ENCODE measurements at places on chromosomes 4 and X.

GRCh38 chr4:100340512-100341485 is 150.5 kb upstream of the DDIT4L start:
- DNase-seq = no peak

DNA sequence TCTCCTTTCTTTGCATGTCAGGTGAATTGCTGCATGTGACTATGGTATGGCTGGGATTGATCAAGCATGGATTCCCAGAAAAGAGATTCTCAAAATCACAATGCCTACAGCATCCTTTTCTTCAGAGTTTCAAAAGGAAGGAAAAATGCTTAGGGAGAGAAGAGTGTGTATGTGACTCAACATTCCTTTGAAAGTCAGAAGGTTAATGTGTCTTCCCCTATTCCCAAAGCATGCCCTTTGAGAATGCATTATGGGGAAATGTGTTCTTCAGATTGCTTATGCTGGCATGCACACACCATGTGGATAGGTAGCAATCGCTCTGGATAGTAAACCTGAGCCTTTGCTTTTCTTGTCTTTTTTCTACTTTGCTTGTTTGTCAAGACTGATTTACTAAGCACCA is 78.5 kb downstream of the ELOVL6 start:
- DNase-seq = no peak

- DNase-seq = no peak
These were observed 68.4 kb upstream of the RELL1 start for GRCh38 chr4:37754410-37755185.

- DNase-seq = peak; percentile 84
These were observed 2.4 kb downstream of the SLC2A9 start for GRCh38 chr4:10018818-10019461.

GRCh38 chr4:25984796-25985195 is 70.8 kb downstream of the SMIM20 start:
- no peak for DNase-seq

DNA sequence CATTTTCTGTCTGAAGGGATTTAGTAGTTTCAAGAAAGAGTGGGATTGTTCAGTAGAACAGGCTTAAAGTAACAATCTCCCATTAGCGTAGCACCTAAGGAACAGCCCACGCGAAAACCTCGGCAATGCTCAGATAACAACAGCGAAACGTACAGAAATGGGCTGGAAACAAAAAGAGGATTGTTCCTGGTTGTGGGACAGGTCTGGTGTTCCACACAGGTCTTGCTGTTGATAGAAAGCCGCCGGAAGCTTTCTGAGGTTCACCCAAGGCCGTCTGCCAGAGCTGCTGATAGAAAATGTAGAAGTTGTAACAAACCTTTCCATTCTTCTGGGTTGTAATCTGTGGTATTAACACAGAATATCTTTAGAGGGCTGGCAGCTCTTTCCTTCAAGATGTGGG is 69.4 kb upstream of the CLCN4 start:
- DNase-seq = no peak

GRCh38 chr4:173490256-173490655 is 39.8 kb downstream of the HAND2 start:
- DNase-seq = no peak

DNA sequence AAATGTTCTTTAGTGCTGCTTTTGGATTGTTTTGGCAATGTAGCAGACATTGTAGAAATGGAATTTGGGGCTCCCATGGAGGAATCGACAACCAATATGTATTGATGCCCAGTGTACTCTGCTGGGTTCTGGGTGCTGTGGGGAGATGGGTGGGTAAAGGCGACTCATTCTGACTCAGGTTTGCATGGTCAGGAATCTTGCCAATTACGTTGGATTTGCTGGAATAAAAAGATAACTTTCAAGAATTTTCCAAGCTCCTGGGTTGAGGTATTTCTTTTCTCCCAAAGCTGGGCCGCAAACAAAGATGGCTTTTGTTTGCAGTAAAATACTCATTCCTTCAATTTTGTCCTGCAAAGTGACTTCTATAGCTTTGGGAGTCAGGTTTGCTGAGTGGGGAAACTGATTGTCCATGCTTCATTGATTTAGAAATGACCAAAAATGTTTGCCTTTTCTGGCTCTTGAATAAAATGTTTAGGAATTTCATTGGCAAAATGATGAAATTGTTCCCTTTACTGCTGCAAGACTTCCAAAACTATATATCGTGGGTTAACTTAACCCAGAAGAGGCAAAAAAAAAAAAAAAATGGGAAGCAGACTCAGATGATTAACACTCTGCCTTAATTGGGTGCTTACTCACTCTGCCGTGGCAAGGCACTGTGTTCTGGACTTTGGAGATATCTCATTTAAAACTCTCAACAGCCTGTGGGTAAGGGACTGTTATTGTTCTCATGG is 57.0 kb downstream of the RTL9 start:
- DNase-seq = no peak

DNA sequence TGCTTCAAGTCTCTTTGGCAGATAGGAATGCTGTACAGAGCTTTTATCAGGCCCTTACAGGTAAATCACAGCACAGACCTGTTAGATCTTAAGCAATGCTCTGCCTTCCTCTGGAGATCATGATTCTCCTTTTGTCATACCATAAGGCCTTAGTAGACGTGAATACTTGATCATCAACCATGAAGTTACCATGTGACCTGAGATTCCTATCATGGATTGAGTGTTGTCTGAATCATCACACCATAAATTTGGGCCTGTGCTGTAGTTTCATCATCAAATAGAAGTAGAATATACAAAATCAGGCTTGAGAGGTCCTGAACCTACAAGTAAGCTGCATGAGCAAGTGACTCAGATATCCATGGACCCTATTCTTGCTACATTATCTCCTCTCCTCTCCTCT is 466.8 kb upstream of the INTU start:
- DNase-seq = no peak

DNA sequence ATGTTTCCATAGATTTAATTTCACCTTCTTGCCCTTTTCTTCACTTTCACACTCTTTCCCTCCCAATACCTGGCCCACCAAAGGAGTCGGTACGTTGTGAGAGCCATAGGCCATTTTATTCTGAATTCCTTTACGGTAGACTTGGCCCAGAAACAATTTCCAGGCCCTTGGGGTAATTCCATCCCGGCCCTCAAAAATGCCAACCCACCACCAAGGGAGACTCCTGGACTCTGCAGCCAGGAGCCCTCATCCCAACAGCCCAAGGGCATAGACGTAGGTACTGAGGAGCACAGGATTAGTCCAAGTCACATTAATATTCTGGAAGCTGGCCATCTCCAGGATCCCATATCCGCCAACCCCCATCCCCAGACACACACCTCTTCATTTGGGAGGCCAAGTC is 102.9 kb downstream of the LIMCH1 start:
- DNase-seq = no peak

- peak; percentile 11 for DNase-seq
These were observed 430.8 kb downstream of the ARHGAP24 start for GRCh38 chr4:85905761-85906160.

Measured in LNCaP clone FGC (cell line).